ENCODE measurements at places on chromosomes 4 and X. TPM values are rescaled to one million over a fixed set of nuclear protein-coding genes. Genes with fewer than 3 reads are reported as not detected.

Gene SHROOM2
- 16.2 TPM for total RNA-seq

Gene CLDN22
- total RNA-seq, result not detected

Gene RNF150
- 7.3 TPM for total RNA-seq

Gene SH3TC1
- total RNA-seq, result 5.4 TPM

Gene RPS6KA6
- total RNA-seq, result 13.4 TPM

Gene ODAPH
- not detected for total RNA-seq

Gene UGT2A1
- total RNA-seq, result not detected

Gene EMCN
- total RNA-seq, result 0.51 TPM

Gene NUP62CL
- total RNA-seq, result 4.2 TPM

Gene CXorf58
- not detected for total RNA-seq

Gene CHRDL1
- 0.79 TPM for total RNA-seq

Gene PHOX2B
- total RNA-seq, result 0.36 TPM

Gene IL9R
- total RNA-seq, result not detected

Gene ZMAT1
- total RNA-seq, result 4.7 TPM

Gene TKTL1
- 0.56 TPM for total RNA-seq

Gene CDKL2
- 0.71 TPM for total RNA-seq

Gene PGAM4
- not detected for total RNA-seq

Gene CHRNA9
- total RNA-seq, result 0.58 TPM

Gene DHX15
- total RNA-seq, result 165 TPM

Gene SMAD1
- total RNA-seq, result 41.7 TPM

Gene NOA1
- total RNA-seq, result 23.2 TPM

Gene AMOT
- 507 TPM for total RNA-seq

Gene TENM3
- 49.3 TPM for total RNA-seq

Gene NPY1R
- total RNA-seq, result 6.6 TPM

Gene RGN
- 3.5 TPM for total RNA-seq

Gene PNMA6A
- 5.4 TPM for total RNA-seq
